Effector CD8-positive, alpha-beta T cell (primary cell): ENCODE measurements at places on chromosomes 11 and 22.

DNA sequence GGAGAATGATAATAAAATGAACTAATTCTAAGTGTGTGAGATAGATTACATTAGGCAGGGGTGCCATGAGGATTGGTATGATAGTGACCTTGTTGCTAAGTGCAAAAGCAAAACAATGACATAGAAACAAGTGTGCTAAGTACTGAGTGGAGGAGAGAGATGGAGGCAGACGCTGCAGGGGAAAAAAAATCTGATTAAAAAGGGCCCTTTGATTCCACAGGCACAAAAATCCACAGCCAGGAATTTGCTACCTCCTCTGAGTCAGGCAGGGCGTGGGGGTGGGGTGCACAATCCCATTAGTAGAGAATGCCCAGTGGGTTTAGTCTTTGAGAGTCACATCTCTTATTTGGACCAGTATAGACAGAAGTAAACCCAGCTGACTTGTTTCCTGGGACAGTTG, at the start of gene CNTF:
CNTF (plus strand) TSS at position 322 of the 400 bp plus-strand sequence. CDS start 88 bp downstream, outside the sequence.
- DNase-seq: no peak

DNA sequence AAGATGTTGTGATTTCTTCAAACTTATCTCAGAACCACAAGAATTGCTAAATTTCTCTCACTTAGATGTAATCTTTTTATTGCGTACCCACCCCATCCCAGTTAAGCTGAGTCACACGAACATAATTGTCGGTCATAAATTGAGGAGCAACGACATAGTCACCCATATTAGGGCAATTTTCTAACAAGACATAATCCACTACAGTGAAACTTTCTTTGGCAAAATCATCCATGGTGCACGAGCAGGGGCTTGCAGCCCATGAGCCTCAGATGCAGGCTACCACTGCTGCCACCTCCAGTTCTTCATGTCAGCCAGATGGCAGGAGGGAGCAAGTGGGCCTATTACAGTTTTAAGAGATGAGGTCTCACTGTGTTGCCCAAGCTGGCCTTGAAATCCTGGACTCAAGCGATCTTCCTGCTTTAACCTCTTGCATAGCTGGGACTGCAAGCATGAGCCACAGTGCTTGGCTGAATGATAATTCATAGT, 70.3 kb upstream of the GRK2 start:
- DNase-seq: no peak

GRCh38 chr11:117457835-117458234, 130.2 kb downstream of the CEP164 start:
- no peak for DNase-seq

- peak; percentile 25 for DNase-seq
These were observed 40.0 kb downstream of the TPCN2 start for GRCh38 chr11:69088676-69089146.

GRCh38 chr11:123062892-123063825, 1.2 kb upstream of the HSPA8 start:
- no peak for DNase-seq

DNA sequence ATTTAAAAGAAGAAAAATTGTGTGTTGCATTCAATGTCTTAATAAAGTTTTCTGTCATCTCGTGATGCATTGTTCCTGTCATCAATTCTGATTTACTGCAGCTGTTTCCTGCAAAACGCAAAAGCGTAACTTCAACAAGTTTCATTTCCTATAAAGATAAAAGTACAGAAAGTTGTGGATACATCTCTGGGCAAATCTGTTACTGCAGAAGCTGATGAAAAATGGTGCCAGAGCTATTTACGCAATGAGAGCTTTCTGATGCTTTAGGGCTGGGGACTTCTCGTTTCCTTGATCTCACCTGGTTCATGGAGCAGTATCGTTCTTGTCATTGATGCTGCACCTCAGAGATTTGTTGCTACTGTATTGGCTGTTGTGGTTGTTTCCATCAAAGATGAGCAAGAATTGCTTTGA, 15.5 kb upstream of the MS4A12 start:
- DNase-seq: no peak

DNA sequence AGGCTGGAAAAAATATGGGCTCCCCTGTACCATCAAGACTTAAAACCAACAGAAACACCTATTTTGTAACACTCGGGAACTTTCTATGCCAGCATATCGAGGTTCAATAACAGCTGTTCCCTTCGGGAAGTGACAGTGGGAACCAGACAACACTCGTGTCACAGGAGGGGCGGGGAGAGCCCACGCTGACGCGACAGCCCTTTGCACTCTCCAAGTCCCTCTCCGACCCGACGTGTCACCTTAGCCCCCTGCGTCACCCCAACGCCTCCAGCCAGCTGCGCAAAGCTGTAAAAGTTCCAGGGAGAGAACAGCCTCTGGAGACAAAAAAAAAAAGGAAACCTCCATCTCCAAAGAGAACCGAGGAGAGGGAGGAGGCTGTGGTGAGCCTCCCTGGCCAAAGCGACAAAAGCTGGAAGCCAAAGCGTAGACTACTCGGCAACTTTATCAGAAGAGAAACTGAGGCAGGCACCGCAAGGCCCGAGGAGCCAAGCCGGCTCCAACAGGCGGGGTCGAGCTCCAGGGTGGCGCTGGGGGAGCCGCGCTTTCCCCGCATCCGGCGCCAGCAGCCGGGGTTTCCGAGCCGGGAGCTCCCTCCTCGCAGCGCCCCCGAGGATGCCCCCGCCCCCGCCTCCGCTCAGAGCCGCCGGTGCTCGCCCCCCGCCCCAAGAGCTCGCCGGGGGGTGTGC, 751 bp downstream of the ARFGAP3 start:
- DNase-seq: peak; percentile 56

DNA sequence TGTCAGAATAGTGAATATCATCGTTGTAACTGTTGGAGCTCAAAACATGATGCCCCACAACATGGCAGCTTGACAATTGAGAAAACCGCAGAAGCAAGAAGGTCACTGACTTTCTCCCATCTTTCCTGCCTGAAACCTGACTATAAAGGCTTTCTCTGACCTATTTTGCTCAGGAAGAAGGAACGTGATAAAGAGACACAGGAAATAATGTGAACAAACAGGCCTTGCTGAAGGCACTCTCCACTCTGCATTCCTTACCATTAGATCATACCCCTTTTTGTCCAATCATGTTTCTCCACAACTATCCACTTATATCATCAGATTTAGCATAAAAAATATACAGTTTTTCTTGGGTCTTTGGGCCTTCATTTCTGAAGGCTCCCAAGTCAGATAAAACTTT, 916.8 kb downstream of the METTL15 start:
- DNase-seq: no peak

- DNase-seq: no peak
These were observed 34.3 kb downstream of the DBX1 start for GRCh38 chr11:20125927-20126326.

GRCh38 chr11:20621679-20622078, 22.3 kb downstream of the SLC6A5 start:
- DNase-seq: no peak

DNA sequence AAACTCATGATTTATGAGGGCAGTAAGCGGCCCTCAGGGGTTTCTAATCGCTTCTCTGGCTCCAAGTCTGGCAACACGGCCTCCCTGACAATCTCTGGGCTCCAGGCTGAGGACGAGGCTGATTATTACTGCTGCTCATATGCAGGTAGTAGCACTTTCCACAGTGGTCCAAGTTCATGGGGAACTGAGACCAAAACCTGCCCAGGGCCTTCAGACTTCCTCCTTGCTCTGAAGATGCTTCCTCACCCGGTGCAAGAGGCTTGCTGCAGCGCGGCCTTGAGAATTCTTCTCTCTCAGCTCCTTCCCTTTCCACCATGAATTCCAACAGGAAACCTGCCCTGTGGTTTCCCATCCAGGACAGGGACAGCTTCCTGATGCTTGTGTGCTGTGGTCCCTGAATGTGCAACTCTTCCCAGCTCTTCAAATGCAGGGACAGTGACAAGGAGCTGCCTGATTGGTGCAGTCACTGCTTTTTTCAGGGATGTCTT, 53.9 kb downstream of the GGTLC2 start:
- no peak for DNase-seq

DNA sequence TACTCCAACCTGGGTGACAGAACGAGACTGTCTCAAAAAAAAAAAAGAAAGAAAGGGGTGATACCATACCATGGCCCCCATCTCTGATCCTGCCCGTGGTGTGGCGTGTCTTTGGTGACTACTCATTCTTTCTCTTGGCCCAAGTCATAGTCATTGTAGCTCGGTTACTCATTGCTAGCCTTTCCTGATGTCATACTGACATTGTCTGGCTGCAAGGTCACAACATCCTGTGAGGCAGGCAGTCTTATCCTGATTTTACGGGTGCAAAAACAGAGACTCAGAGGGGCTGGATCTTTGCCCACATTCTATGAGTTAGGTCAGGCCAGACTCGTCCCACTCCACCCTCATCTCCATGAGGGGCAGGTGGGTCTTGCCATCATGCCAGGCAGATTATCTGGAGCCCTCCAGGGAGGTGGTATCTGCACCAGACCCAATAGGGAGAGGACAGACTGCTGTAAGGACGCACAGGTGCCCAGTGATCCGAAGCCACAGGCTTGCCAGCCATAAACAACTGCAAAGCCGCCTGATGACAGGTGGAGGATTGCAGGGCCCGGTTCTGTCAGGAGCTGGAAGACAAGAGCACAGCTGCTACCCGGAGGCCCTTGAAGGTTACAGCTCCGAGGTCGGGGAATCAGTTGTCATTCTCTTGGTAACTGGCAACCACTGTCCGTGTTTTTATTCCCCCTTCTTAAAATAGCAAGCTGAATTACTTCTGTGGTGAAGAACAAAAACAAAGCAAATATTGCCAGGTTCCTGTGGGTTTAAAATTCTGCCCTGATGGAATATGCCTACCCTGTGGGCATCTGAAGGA, 13.8 kb downstream of the TOM1 start:
- no peak for DNase-seq

DNA sequence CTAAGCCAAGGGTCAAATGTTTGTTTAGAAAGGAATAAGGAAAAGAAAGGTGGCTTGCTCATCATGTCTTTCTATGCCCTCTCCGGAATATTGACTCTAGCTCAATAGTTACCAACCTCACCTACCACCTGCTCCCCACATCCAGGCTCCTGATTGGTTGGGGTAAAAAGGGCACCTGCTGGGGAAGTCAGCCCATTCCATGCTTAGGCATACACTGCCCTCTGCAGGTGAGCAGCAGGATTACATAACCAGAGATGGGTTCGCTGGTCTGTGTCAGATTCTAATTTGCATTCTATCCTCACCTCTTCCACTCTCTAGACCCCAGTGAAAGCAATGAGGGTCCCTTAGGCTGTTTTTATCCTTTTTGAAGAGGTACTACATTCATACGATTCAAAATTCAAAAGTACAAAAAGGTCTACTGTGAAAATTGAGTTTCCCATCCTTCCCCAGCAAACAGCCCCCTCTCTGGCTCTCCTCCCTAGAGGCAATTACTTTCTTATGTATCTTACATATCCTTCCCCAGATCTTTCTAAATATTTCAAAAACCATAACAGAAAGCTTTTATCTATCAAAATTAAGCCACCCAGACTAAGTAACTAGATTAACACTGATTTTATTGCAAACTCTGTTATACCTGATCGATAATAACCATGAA, 98.0 kb upstream of the ASPHD2 start:
- peak; percentile 32 for DNase-seq
